CD4-positive, alpha-beta memory T cell (primary cell): ENCODE measurements at places on chromosomes 4 and X. TPM values are rescaled to one million over a fixed set of nuclear protein-coding genes. Genes with fewer than 3 reads are reported as not detected.

- DNase-seq: peak; percentile 40
Measured at GRCh38 chr4:101020956-101021355, 326.4 kb downstream of the PPP3CA start.

DNA sequence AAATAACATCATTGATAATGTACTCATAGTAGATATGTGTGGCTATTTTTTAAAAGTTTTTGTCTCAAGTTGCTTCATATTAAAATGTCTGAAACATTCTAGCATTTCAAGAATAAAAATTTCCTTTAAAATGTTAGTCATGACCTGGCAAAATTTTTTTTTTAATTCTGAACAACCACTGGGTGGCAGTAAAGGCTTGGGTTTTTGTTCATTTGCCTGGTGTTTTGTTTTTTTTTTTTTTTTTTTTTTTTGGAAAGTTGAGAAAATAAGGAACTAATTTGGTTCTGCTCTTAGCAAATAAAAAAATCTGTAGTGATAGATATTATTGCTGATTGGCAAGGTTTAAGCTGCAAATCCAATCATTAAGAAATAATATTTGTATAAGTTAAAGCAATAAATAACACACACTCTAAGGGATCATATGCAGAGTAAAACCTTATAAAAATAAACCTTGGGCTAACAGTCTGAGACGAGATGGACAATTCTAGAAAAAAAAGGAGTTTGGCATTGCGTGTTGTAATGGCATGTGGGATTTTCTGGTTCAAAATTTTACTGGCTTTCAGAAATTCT is 81.4 kb downstream of the CEP44 start:
- DNase-seq: no peak

Gene SMIM10L2A
- 2.8 TPM for total RNA-seq

DNA sequence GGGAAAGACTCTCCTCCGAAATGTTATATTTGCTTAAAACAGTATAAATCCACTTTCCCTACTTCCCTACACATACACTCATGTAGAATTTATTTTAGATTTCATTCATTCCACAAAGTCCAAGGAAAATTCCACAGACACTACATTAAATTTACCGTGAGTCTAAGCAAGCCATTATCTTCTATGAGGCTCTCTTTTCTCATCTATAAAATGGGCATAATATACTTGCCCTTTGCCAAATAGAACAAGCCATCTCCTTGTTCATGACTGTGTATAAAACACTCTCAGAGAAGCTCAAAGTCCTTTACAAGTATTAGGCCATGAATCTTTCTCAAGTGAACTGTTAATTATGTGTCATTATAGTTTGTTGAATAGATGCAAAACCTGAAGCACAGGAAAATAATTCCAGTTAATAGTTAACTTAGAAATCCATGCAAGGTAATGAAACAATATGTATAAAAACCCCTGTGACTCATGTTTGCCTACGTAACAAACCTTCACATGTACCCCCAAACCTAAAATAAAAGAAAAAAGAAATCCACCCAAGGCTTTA is 10.7 kb downstream of the TEC start:
- DNase-seq: no peak

GRCh38 chrX:1093586-1094421 is 118.6 kb downstream of the CRLF2 start:
- no peak for DNase-seq

Gene AR
- 0.19 TPM for total RNA-seq

- DNase-seq: no peak
Measured at GRCh38 chrX:112785344-112785743, 55.3 kb downstream of the AMOT start.

DNA sequence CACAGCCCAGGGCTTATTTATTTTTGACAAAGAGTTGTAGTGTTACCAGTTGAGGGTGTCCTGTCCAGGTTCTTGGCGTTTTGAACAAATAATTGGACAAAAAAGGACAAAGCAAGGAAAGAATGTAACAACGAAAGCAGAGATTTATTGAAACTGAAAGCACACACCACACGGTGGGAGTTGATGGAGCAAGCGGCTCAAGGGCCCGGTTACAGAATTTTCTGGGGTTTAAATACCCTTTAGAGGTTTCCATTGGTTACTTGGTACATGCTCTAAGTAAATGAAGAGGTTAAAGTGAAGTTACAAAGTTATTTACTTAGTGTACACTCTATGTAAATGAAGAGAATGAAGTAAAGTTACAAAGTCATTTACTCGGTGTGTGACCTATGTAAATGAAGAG is 27.8 kb upstream of the OPHN1 start:
- DNase-seq: no peak

Gene TMEM47
- not detected for total RNA-seq

Gene H2BW2
- total RNA-seq: not detected

- no peak for DNase-seq
Measured at GRCh38 chr4:3317011-3317655, 24.3 kb downstream of the RGS12 start.

DNA sequence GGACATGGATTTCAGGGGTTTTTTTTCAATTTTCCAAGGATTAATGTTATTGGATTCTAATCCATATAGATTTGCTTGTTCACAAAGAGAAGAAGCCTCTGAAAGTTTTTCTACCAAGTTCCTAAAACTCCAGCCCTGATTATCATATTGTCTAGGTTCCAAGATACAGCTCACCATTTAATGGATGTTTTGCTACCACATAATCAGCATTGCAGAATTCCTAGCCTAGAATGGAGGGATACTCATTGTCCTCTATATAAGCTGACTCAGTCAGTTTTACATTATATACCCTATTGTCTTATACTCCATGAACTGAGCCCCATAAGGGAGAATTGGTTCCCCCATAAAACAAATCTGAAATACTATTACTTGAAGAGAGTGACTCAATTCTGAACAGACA is 664.7 kb upstream of the FAM241A start:
- DNase-seq: no peak

- DNase-seq: no peak
Measured at GRCh38 chr4:14264437-14264836, 636.9 kb upstream of the BOD1L1 start.

DNA sequence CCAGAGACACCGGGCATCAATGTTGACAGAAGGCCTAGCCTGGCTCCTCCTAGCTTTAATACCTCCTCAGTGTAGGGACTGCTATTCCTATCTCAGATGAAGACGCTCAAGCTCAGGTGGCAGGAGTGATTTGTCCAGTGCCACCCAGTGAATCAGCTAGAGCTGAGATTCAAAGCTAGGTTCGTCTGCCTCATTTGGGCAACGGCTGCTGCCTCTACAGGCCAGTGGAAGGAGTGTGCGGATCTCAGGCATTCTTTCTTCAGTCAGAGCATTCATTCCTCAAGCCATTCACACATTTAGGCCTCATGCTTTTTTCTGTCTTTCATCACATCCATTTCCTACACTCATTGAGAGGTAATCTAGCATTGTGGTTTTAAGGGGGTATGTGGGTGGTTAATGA is 7.3 kb downstream of the TSR2 start:
- DNase-seq: no peak

DNA sequence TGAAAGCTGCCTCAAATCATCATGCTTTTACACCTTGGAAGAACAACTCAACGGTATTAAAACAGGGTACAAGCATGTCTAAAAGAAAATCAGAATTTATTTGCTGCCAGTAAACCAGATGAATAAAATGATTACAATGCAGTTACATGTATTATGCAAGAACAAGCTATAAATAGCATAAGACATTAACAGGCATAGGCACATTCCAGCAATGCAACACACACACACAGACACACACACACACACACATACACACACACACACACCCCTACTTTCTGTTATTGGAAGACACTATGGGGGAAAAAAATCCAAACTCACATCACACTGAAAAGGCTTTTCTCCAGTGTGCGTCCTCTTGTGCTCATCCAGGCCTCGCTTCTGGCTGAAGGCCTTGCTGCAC is 212.5 kb downstream of the PRDM5 start:
- DNase-seq: no peak

Gene ANXA10
- not detected for total RNA-seq
